ENCODE measurements at places on chromosomes 3 and 15.

DNA sequence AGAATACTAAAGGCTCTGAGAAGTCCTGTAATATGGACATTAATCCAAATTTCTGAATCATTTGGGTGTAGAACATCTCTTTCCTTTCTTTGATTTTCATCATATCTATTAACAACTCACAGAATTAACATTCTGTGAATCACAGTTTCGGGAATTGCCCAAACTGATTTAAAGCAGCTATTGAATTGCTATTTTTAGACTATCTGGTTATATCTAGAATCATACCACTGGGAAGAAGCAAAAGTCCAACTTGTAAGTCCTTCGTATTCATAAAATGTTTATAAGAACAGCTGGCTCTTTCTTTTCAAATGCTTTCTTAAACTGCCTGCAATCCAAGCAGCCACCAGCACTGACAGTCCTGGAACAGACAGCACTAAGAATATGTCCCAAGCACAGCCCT is 733.0 kb downstream of the NTRK3 start:
- no peak for DNase-seq

DNA sequence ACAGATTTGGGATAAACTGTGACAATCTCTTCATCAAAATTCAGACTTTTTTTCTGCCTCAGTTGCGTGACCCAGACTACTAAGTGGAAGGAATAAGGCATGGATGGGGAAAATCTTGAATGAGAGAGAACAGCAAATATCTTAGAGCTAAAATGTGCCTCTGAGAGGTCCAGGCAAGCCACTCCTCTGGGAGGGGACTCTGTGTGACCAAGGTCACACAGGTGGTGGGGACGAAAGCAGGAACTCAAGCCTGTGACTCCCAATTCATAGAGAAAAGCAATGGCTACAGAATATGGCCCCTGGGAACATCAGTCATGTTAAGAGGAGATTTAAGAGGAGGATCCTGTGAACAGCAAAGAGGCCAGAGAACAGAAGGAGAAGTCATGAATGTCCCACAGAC is 268.1 kb downstream of the FOXP1 start:
- no peak for DNase-seq

DNA sequence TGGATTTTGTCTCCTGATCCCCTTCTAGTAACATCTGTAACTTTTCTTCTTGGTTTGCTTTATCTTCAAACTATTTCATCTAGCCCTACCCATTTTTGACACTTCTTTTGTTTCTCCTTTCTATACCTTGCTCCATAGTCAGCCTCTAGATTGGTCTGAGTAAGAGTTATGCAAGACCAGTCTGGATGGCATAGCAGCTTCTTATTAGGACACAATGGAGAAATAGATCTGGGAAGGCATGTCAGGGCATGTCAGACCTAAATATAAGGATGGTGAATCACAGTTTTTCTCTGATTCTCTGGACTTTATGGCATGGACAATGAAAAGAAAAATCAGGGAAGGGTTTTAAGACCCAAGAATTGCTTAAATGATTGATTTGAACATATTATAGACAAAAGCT is 452.5 kb downstream of the RAP2B start:
- no peak for DNase-seq

DNA sequence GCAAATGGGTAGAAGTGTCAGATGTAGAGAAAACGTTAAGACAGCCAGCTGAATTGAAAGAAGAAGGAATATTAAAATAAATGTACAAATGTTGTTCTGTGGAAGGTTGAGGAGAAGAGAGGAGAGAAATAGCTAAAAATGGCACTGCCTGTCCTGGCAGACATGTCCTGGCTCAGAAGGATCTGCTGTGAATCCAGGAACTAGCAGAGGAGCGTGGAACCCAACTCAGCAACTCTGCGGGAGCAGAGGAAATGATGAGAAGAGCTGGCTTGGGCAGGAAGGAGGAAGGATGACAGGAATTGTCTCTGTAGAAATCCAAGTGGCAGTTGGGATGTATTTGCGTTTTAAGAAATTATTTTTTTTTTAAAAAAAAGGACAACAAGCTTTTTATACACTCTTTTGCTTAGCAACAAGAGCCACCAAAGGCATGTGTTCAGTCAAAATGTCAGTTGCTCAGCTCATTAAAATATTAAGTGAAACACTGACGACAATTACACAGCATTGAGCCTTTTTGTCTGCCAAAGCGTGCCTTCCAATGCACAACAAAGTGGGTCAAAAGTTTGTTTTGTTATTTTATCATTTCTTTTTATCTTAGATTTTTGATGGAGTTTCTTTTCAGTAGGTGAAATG is 16.1 kb downstream of the NANOGP8 start:
- no peak for DNase-seq

DNA sequence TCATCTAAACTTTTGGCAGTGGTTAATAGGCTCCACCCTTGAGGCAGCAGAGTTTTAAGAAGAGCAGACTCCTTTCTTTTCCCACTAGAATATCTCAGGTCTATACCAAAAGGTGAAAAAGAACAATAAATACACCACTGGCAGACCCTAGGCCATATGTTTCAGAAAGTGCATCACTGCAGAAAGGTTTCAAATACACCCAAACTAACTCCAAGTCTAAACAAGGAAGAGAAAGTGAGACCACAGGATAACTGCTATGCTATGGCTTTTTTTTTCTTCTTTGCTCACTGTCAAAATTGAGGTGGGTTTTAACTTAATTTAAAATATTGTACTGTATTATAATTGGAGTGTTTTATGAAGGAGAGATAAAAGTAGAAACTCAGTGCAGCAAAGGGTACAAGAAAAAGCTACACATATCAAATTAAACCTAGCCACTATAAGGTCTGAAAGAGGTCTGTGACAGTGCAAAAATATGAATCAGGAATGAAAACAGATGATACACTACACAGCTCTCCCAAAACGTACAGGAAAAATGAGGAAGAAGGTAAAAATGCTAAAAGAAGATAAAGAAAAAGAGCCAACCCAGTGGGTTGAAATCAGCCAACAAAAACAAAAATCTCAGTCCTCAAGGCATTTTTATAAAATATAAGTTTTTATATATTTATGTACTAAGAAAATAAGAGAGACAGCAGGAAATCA is 8.4 kb downstream of the SNX4 start:
- DNase-seq: no peak

- peak; percentile 7 for DNase-seq
Measured at GRCh38 chr3:12187448-12188327, 29.0 kb upstream of the TIMP4 start.

DNA sequence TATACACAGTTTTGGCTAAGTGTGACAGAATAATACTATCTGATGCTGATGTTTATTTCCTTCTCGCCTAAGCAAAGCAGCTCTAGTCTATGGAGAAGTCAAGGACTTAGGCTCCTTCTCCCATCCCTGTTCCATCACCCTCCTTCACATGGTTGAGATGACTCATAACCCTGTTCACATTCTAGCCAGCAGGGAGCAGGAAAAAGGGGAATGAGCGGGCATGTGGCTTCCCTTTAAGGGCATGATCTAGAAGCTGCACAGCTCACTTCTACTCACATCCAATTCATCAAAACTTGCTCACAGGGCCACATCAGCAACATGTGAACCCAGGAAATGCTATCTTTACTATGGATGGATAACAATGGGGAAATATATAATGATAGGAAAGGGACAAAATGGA is 40.9 kb downstream of the CBLB start:
- DNase-seq: no peak

GRCh38 chr15:57785039-57785438 is 78.5 kb downstream of the POLR2M start:
- no peak for DNase-seq

DNA sequence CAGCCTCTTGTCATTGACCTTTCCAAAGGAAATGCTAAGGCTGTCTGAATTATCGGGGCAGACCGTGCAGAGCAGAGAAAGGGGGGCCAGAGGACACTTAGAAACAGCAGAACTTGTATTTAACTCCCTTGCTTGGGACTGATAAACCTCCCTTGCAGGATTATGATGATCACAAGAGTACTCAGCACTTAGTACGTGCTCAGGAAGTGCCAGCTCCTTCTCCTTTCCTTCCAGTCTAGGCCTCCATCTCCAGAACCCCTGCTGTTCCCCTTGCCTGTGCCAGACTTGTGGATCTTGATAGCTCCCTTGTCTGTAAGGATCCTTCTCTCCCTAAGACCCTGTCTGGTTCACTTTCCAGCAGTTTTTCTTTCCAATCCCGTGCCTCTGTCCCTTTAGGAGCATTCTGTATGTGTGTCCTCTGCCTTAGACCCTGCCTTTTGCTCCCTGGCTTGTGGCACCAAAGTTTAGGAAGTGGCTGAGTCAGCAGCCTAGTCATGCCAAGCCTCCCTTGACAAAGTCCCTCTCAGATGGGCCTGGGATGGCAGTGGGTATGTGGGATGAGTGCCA is 747 bp downstream of the SORD start:
- no peak for DNase-seq

GRCh38 chr3:150928234-150928633 is 23.0 kb upstream of the MINDY4B start:
- no peak for DNase-seq

- no peak for DNase-seq
Measured at GRCh38 chr3:133745981-133746711, at the start of gene TF. Gene TF, plus strand, starts transcription at chr3:133746393. Its CDS starts 48 bp downstream, at chr3:133746441.

GRCh38 chr3:125351814-125352456 is 23.2 kb downstream of the ZNF148 start:
- no peak for DNase-seq

- DNase-seq: no peak
Measured at GRCh38 chr3:38738630-38739395, 77.2 kb downstream of the SCN10A start.

GRCh38 chr3:141412087-141412935 is 44.0 kb downstream of the ZBTB38 start:
- peak; percentile 28 for DNase-seq

DNA sequence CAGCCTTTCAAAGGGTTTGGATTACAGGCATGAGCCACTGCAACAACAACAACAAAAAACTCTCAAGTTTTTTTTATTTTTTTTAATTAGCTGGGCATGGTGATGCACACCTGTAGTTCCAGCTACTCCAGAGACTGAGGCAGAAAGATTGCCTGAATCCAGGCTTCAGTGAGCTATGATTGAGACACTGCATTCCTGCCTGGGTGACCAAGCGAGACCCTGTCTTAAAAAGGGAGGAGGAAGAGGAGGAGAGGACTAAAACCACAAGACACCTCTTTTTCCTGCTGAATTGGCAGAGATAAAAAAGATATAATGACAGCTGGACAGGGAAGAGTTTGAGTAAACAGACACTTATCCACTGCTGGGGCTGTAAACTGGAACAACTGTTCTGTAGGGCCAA is 22.7 kb upstream of the CHRNB4 start:
- no peak for DNase-seq

DNA sequence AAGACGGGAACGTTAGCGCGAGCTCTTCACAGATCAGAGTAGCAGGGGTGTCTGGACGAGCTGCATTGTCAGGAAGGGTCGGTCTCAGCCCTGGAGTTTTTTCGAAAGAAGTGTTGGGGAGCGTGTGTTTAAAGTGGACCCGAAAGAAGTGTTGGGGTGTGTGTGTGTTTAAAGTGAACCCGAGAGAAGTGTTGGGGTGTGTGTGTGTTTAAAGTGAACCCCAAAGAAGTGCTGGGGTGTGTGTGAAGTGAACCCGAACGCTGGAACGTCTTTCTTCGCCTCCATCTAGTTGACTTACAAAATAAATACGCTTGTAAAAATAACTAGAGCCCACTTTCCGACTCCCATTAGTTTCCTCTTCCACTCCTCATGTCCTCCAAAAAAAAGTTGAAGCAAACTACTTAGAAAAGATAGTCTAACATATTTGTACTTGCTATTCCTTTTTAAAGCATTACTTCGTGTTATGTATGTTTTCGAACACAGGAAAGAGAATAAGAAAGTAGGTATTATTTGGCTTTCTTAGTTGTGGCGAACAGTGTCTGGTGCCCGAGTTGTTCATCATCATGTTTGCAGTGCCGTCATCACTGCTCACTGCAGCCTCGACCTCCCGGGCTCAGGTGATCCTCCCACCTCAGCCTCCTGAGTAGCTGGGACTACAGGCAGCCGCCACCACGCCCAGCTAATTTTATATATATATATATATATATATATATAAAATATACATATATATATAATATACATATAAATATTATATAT is 1.0 kb downstream of the LRCH3 start:
- DNase-seq: peak; percentile 7

DNA sequence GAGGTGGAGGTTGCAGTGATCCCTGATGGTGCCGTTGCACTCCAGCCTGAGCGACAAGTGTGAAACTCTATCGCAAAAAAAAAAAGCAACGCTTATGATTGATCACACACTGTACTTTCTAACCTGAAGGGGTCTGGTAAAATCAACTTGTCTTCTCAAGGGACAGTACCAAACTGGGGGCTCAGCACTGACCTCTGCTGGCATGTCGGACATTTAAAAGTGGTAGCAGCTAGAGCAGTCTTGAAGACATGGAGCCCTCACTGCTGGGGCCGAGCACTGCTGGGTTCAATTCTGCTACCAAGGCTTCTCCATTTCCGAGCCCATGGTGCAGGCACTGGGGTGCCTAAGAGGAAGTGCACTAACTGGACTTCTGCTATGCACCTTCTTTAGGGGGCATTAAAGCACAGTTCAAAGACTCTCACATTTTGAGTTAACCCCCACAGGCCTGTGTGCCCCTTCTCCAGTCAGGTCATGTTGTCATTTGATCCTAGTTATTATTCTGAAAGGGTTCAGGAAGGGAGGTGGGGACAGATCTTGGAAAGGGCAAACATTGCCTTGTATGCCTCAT is 26.4 kb upstream of the LAMP3 start:
- DNase-seq: peak; percentile 20

DNA sequence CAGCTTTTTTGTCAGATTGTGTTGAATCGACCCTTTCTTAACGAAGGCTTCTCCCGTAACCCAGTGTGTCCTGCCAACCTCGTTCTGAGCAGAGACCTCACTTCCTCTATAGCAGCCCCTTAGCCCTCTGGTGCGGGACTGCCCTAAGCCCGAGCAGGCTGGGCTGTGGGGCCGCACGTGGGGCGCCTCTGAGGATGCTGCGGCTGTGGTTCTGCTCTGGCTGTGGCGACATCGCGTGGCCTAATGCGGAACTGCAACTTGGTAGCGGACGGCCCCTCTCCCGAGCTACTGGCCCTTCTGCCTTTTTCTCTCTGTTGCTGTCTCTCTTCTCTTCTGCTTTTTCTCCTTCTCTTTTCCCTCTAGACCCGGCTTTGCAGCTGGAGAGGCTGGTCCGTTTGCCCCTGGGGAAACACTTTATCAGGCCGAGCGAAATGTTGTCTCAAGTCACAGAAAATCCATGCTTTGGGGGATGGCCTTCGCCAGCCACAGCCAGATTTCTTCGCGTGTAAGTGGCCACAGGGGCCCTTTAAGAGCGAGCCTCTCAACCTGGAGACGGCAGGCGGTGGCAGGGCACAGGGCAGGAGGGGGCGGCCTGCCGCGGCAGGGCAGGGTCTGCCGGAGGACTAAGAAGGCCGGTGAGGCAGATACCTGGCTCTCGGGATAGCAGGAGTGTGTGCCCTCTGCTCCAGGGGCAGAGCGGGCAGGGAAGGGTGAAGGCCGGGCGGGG is 19.4 kb upstream of the KIF23 start:
- DNase-seq: peak; percentile 87

- no peak for DNase-seq
Measured at GRCh38 chr15:80272987-80273386, 21.0 kb upstream of the CTXND1 start.
